ENCODE measurements at places on chromosomes 16 and 17.

GRCh38 chr17:1908699-1909309 lies 79.0 kb downstream of the RPA1 start:
- H3K27ac ChIP-seq: no peak overlapping the region
- H3K36me3 ChIP-seq: no peaks in the 10 kb centered on the region
- no peaks in the 10 kb centered on the region for H3K4me1 ChIP-seq
- H3K27me3 ChIP-seq: peaks cover 79% of the 10 kb centered on the region

GRCh38 chr16:88346680-88347505 lies 35.9 kb upstream of the ZNF469 start:
- peaks cover 4% of the 10 kb centered on the region for H3K4me1 ChIP-seq
- no peak for DNase-seq
- H3K27me3 ChIP-seq: no peaks in the 10 kb centered on the region
- no peak overlapping the region for H3K4me3 ChIP-seq
- no peak overlapping the region for H3K27ac ChIP-seq
- H3K36me3 ChIP-seq: peaks cover 2% of the 10 kb centered on the region

DNA sequence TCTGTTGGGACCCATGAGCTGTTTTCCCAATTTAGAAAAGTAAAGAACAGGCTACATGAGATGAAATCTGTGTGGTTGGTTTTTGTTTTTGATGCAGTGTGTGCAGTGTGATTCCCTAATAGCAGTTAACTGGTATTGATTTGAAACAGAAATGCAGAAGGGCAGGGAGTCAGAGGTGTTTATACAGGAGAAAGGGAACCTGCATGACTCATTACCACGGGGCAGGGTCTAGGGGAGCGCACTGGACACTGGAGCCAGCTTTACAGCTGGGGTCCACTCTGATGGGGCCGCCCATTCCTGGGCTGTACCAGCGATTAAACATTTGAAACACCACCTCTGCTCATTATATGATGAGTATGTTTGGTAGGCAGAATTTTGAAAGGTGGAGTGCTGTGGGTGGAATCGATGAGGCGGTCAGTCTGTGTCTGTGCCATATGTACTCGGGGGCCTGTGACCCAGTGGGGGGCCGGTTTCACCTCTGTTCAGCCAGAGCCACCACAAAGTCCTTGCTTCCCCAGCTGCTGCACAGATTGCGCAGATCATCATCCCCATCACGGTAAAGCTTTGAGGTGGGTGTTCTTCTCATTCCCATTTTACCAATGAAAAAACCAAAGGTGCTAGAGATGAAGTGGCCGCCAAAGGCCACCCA lies 142.5 kb downstream of the CMIP start:
- H3K27ac ChIP-seq: peak overlapping the region; percentile 13
- no peak for DNase-seq
- peaks cover 37% of the 10 kb centered on the region for H3K4me1 ChIP-seq
- no peaks in the 10 kb centered on the region for H3K27me3 ChIP-seq

DNA sequence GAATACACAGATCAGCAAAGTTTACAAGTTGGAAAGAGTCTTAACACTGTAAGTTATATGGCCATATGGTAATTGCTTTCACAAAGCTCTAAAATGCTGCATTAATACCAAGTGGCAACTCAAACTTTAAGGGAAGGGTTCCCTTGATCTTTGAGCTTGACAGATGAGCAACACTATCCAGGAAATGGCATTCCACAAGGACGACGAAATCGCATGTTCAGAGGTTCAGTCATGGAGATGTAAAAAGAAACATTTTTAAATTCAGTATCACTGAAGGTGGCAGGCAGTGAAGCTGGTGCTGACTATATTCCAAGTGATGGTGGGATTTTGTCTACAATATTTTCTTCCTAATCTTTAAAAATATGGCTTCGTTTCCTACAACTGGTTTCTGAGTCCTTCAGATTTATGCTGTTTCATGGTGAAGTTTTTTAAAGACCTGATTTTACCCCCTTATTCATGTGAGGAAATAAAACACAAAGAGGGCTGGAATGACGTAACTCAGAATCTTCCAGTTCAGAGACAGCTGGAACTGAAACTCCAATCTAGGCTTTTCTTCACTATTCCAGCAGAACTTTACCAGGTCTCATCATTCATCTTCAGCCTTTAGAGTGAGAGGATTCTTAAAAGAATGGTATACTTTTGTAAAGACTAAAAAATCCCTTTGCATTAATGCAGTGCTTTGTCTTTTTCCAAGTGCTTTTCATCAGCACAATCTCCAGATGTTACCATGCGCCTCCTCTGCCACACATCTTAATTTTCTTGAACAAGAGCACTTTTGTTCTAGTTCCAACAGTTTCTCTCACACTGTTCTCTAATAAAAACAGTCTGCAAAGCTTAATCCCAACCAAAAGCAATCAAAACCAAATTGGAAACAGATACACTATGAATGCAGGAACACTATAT lies 20.2 kb downstream of the CHCT1 start:
- peaks cover 10% of the 10 kb centered on the region for H3K36me3 ChIP-seq
- no peak overlapping the region for H3K27ac ChIP-seq
- DNase-seq: no peak
- no peaks in the 10 kb centered on the region for H3K27me3 ChIP-seq
- H3K4me3 ChIP-seq: no peak overlapping the region
- peaks cover 2% of the 10 kb centered on the region for H3K4me1 ChIP-seq

DNA sequence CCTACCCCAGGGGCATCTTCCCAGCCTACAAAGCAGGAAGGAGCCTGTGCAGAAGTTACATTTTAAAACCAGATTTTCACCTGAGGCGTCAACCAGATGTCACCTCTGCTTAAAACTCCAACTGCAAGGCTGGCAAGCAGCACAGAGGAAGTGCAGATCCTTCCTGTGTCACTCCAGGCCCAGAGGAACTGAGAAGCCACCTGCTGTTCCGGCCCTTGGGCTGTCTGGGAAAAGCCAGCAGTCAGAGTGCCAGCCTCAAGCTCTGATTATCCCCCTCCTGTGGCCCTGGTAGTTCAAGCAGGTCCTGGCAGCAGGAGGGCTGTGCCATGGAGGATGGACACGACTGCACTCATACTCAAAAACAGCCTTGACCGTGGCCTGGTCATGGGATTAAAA lies 10.2 kb downstream of the POLR2C start:
- DNase-seq: no peak
- no peaks in the 10 kb centered on the region for H3K27me3 ChIP-seq
- peak overlapping the region; percentile 61 for H3K27ac ChIP-seq
- no peak overlapping the region for H3K4me3 ChIP-seq
- H3K4me1 ChIP-seq: peaks cover 13% of the 10 kb centered on the region
- H3K36me3 ChIP-seq: peaks cover 46% of the 10 kb centered on the region

DNA sequence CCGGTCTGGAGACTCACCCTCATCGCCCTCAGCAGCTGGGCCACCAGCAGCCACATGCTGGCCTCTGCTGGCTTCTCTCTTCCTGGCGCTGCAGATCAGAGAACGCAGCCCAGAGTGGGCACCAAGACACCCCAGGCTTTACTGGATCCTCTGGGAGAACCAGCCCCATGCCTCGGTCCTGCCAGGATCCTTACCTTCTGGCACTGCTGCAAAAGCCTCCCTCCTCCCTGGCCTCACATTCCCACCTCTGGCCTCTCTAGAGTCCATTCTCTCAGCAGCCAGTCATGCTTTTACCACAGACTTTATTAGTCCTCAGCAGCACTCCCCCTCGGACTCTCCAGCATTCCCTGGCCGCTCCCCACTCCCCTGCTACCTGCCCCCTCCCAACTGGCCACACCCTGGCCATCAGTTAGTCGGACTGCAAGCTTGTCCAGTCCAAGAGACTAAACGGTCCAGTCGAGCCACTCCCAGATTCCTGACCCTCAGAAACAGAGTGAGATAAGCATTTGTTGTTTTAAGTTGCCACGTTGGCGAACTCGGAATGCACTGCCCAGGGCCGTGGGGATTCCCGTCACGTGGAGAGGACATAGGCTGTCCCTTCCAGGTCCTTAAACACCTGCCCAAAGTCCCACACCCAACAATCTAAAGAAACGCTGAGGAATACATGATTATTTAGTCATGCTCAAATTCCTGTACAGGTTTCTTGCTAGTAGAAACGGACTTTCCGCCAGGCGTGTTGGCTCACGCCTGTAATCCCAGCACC lies 5.9 kb upstream of the SPG7 start:
- H3K27me3 ChIP-seq: no peaks in the 10 kb centered on the region
- no peak overlapping the region for H3K27ac ChIP-seq
- DNase-seq: no peak
- H3K36me3 ChIP-seq: peaks cover 23% of the 10 kb centered on the region
- H3K4me1 ChIP-seq: peaks cover 18% of the 10 kb centered on the region
- no peak overlapping the region for H3K4me3 ChIP-seq
